A549 treated with ZK216348 at 1 μM for 4 hours (cell line): ENCODE measurements at places on chromosomes 11 and 22. TPM values are rescaled to one million over a fixed set of nuclear protein-coding genes. Genes with fewer than 3 reads are reported as not detected.

TMPRSS6 gene
- total RNA-seq: not detected in 5 replicates

MOGAT2 gene
- not detected in 5 replicates for total RNA-seq

SHISA8 gene
- 0.14 to 0.29 TPM (median 0.29 TPM) in 3 of 5 replicates, not detected in the others for total RNA-seq

MCHR1 gene
- not detected in 5 replicates for total RNA-seq

OR5A1 gene
- not detected in 5 replicates for total RNA-seq

ARFGAP2 gene
- total RNA-seq: 26.0 to 40.5 TPM (median 32.5 TPM) in 5 replicates

SMTNL1 gene
- not detected in 5 replicates for total RNA-seq

LUZP2 gene
- not detected in 5 replicates for total RNA-seq

APOL4 gene
- total RNA-seq: not detected in 5 replicates

MPZL3 gene
- 0.28 to 0.49 TPM (median 0.42 TPM) in 5 replicates for total RNA-seq

MFRP gene
- not detected in 5 replicates for total RNA-seq

WBP2NL gene
- total RNA-seq: 0.12 TPM in 1 of 5 replicates, not detected in the others

TRPC6 gene
- 0.66 to 1.1 TPM (median 0.76 TPM) in 5 replicates for total RNA-seq

DLG2 gene
- 0.15 to 0.26 TPM (median 0.20 TPM) in 5 replicates for total RNA-seq

STK33 gene
- total RNA-seq: 3.1 to 7.2 TPM (median 4.0 TPM) in 5 replicates

SCGB2A2 gene
- total RNA-seq: not detected in 5 replicates

FBLN1 gene
- 27.7 to 58.9 TPM (median 50.1 TPM) in 5 replicates for total RNA-seq

APOA1 gene
- 0.24 to 0.42 TPM (median 0.27 TPM) in 3 of 5 replicates, not detected in the others for total RNA-seq

FGF4 gene
- not detected in 5 replicates for total RNA-seq

MS4A3 gene
- total RNA-seq: not detected in 5 replicates

TEX54 gene
- total RNA-seq: not detected in 5 replicates

CCDC82 gene
- 15.1 to 24.0 TPM (median 19.2 TPM) in 5 replicates for total RNA-seq

CHRM4 gene
- 0.33 to 1.3 TPM (median 0.48 TPM) in 5 replicates for total RNA-seq

GDPD4 gene
- total RNA-seq: not detected in 5 replicates

P2RY2 gene
- 7.2 to 15.2 TPM (median 12.8 TPM) in 5 replicates for total RNA-seq
